ENCODE measurements at places on chromosomes 5 and 9.
A peak's percentile ranks its signal among the peaks of the same experiment; 100 is the strongest.

DNA sequence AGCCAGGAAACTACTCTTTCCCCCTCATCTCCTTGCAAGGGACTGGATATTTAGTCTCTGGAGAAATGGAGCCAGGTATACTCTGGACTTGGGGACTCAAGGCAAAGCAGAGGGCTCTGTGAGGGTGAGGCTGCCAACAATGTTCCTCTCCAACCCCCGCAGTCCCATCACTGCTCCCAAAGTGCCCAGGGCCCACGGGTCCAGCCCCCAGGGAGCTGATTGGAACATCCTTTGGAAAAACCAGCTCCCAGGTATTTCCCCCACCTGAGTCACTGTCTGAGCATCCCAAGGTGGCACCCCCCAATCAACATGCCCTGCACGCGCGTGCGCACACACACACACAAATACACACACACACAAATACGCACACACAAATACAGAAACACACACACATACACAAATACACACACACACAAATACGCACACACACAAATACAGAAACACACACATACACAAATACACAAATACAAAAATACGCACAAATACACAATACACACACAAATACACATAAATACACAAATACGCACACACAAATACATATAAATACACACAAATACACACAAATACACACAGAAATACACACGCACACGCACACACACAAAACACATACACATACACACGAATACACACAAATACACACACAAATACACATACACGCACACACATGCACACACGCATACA, 137.4 kb downstream of the DAB2IP start:
- no peak for DNase-seq

GRCh38 chr9:32672469-32672868, 37.0 kb upstream of the TAF1L start:
- DNase-seq, result no peak

- no peak for DNase-seq
These were observed 62.9 kb upstream of the IZUMO3 start for GRCh38 chr9:24608599-24608998.

- DNase-seq, result no peak
These were observed 79.1 kb upstream of the IER5L start for GRCh38 chr9:129256959-129257713.

DNA sequence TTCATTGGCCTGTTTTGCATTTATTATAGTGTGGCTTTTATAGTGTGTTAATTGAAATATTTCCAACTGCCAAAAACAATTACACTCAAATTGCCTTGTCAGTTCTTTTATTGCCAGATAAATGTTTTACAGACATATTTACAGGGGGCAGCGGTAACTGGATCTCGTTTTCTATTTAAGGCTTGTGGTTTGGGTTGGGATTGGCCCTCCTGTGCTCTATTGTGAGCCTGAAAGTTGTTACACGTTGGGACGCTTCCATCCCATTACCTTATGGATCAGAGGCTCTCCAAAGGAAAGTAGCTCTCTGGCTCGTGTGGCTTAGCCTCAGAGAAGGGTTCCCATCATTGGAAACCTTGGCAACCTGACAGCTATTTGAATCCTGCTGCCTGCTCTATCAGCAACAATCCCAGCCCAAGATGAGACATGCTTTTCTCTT, 20.8 kb downstream of the DNAI1 start:
- DNase-seq, result no peak

DNA sequence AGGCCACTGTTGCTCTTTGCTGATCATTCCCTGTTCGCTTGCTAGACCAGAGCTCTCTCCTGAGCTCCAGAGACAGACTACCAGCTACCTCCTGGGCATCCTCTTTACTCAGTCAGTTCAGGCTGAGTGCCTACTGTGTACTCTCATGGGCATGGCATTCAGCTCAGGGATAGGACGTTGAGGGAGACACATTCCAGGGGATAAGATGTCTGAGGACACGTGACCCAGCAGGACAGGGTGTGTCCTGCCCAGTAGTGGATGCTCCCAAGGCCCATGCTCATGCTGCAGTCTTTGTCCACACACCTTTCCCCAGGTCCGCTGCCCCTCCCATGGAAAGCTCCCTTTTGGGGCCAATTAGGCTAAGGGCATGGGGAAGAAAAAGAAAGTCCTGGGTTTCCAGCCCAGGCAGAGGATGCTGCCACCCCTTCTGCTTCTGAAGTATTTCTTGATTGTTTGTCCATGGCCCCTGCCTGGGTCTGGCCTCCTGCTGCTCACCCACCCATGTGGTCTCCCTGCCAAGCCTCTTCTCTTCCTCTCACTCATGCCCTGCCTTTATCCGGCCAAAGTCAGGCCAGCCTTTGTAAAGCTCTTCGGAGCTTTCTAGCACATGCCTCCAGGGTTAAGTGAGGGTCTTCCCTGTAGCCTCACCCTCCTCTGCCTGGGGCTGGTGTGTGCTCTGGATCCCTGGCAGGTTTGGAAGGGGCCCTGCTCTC, 60.5 kb upstream of the PITX1 start:
- no peak for DNase-seq

- no peak for DNase-seq
These were observed 12.6 kb downstream of the HK3 start for GRCh38 chr5:176886336-176887251.

- DNase-seq, result no peak
These were observed 283.1 kb downstream of the EFNA5 start for GRCh38 chr5:107387526-107388140.

- peak; percentile 23 for DNase-seq
These were observed 48.9 kb upstream of the SLC2A8 start for GRCh38 chr9:127347831-127348776.

GRCh38 chr5:81058121-81058520, 98.0 kb downstream of the RASGRF2 start:
- no peak for DNase-seq

- no peak for DNase-seq
These were observed 128.8 kb downstream of the ROR2 start for GRCh38 chr9:91820949-91821880.

DNA sequence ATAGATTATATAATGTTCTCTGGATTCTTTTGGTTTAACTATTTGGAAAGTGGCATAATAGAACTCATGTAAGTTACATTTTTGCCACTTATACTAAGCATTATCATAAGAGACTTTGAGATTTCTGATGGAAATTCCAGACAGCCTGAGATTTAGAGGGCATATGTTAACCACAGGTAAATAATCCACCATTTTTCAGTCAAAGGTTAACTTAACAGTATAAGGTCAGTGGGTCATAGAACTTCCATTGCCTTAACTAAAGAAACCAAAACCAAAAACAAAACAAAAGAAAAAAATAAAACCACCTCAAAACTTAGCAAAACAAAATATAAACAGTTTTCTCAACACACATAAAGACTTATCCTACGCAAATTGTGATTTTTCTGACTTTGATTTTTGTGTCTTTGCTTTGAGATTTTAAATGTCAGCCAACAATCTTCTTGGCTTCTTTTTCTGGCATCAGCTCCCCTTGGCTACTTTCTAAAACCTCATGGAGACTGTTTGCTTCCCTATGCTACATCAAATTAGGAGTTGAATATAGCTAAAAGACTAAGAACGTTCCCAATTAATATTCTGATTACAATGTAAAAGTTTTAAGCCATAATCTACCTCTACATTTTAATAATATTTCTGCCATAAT, 430.1 kb upstream of the DAB2 start:
- DNase-seq, result no peak

GRCh38 chr5:75756981-75757380, 39.7 kb upstream of the POC5 start:
- DNase-seq, result no peak

DNA sequence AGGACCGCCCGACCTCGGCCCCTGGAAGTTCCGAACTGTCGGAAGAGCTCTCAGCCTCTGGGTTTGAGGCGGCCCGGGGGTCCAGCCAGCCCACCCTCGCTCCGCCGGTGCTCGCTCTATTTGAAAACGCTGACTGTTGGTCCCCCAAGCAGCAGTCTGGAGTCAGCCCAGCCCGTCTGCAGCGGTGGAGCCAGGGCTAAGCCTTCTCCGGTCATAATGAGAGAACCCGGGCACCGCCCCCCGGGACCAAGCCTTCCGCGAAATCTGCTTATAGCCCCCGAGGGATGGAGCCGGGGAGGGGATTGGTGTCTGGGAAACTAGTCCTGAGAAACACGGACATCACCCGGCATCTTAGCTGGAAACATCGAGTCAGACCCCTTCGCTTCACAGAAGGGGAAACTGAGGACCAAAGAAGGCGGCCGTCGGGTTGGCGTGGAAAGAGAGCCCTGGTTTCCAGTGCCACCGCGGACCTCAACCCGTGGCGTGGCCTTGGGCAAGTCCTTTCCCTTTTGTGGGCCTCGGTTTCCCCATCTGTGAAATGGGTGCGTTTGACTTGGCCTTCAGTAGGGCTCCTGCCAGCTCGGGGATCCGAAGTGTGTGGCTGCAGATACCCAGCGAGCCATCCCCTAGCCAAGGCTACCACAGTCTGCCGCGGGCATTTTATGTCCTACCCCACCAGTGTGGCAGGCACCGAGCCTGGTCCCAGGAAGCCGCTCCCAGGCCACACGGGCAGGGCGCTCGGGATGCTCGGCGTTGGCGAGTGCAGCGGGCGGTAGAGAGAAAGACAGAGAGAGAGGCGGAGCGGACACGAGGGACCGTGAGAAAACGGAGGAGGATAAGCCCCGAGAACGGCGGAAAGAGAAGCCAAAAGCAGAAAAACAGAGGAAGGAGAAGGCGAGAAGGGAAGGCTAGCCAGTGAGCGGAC, 857 bp downstream of the ADAM19 start:
- DNase-seq, result no peak

- DNase-seq, result no peak
These were observed 11.3 kb upstream of the TIMD4 start for GRCh38 chr5:156974328-156974727.

DNA sequence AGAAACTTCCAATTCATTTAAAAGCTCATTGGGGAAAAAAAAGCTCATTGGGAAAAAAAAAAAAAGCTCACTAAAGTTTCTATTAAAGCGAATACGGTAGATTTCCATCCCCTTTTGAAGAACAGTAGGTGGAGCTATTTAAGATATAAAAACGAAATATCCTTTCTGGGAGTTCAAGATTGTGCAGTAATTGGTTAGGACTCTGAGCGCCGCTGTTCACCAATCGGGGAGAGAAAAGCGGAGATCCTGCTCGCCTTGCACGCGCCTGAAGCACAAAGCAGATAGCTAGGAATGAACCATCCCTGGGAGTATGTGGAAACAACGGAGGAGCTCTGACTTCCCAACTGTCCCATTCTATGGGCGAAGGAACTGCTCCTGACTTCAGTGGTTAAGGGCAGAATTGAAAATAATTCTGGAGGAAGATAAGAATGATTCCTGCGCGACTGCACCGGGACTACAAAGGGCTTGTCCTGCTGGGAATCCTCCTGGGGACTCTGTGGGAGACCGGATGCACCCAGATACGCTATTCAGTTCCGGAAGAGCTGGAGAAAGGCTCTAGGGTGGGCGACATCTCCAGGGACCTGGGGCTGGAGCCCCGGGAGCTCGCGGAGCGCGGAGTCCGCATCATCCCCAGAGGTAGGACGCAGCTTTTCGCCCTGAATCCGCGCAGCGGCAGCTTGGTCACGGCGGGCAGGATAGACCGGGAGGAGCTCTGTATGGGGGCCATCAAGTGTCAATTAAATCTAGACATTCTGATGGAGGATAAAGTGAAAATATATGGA, at the start of gene PCDHGA12:
PCDHGA12 (plus strand) TSS at position 176 of the 782 bp plus-strand sequence; CDS start at position 429, 253 bp downstream.
- DNase-seq, result peak; percentile 52

GRCh38 chr5:123708074-123708806, 196.3 kb downstream of the CSNK1G3 start:
- DNase-seq, result no peak

- no peak for DNase-seq
These were observed 7.9 kb upstream of the SYK start for GRCh38 chr9:90793729-90794128.

- DNase-seq, result no peak
These were observed 1259.0 kb upstream of the C9orf72 start for GRCh38 chr9:28832168-28832770.

GRCh38 chr5:157821822-157822622, 36.9 kb downstream of the CLINT1 start:
- DNase-seq, result no peak

- DNase-seq, result no peak
These were observed 204.9 kb upstream of the TARS1 start for GRCh38 chr5:33235824-33236223.

DNA sequence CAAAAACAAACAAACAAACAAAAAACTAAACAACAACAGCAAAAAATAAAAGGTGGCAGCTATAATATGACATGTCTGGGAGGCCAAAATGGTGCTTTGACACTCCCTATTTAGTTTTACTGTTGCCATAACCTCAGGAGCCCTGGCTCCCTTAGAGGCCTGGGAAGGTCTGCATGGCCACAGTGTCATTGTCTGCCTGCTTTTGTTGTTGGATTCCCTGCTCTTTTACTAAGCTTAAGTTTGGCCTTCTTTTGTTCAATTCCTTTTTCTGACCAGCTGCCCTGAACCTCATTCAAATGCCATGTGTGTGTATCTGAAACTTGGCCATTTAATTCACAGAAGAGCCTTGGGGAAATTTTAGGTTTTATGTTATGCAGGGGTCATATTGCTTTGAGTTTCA, 458.2 kb downstream of the TMEM232 start:
- DNase-seq, result no peak

GRCh38 chr9:112664531-112664930, 53.4 kb downstream of the INIP start:
- no peak for DNase-seq

DNA sequence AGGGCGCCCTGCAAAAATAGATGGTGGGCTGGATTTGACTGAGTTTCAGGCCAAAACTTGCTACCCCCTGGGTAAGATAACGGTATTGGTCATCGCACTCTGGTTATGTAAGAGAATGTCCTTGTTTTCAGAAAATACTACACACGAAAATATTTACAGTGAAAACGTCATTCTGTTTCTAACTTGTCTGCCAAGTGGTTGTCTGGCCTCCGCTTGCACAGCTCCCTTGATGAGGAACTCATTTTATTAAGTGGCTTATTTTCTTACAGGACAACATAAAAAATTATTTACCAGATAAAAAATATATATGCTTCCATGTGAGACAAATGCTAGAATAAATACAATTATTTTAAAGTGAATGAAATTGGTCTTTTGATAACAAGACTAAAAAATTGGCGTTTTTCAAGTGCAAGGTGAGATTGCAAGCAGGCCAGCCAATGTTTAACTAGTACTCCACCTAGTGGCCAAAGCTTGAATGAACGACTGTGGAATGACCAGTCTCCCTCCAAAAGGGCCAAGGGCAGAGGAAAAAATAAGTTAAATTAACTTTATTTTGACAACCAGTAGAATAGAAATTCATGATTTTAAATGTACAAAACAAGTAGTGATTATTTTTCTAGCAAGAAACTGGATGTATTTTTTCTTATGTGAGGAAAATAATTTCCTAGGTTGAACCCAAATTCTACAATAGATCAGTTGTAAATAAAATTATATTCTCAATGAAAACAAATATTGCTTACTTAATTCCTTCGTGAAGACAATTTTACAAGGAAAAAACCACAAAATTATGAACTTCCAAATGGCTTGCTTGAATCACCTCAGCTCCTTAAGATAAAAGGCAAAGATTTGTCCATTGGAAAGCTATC, 93.2 kb downstream of the ZFAND5 start:
- peak; percentile 15 for DNase-seq

GRCh38 chr9:2621722-2622460, at the start of gene VLDLR:
VLDLR (plus strand) TSS chr9:2621787; CDS start chr9:2622190, 403 bp downstream.
- no peak for DNase-seq

- no peak for DNase-seq
These were observed 719.4 kb downstream of the MAT2B start for GRCh38 chr5:164224772-164225171.

Measured in retinal pigment epithelial cell (primary cell).